ELF-1 (cell line): ENCODE measurements at places on chromosomes 11 and 22.

DNA sequence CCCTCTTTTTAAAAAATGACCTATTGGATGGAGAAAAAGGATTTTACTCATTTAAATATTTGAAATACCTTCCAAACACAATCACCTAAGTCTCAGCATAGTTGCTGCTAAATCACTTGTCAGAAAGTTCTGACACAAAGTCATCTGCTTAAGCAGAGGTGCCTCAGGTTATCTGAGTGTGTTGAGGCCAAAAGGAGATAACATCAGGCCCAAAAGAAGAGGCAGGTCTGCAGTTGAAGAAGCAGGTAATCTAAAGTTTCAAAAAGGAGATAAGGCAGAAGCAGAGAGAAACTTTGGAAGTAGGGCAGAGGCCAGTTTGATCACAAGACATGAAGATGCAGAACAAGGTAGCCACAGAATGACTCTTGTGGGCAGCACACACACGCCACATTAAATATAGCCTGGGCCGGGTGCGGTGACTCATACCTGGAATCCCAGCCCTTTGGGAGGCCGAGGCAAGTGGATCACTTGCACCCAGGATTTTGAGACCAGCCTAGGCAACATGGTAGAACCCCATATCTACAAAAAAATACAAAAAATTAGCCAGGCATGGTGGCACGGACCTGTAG lies 175.7 kb upstream of the API5 start:
- peak; percentile 11 for DNase-seq

GRCh38 chr11:13298765-13299164 lies 21.2 kb downstream of the BMAL1 start:
- no peak for DNase-seq

DNA sequence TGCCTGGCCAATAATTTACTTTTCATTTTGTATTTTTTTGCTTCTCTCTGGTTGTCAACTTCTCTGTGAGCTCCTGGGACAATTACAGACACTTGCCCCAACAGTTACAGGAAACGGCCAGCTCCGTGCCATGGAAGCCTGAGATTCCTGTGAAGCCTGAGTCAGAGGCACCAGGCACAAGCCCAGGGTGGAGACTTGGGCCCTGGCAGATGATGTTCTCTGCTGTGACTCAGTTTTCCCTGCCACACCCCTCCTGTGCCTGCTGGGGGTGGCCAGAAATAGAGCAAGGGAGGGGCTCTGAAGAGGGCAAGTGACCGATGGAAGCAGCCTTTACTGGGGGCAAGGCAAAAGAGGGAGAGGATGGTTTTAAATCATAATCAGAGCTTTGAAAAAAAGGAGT lies 4.9 kb downstream of the ATP5MGL start:
- DNase-seq, result no peak

- DNase-seq, result peak; percentile 92
Observed at GRCh38 chr11:14643697-14644225, at the start of gene PDE3B. Gene PDE3B, plus strand, starts transcription at chr11:14643804. Its CDS starts 272 bp downstream, at chr11:14644076.

DNA sequence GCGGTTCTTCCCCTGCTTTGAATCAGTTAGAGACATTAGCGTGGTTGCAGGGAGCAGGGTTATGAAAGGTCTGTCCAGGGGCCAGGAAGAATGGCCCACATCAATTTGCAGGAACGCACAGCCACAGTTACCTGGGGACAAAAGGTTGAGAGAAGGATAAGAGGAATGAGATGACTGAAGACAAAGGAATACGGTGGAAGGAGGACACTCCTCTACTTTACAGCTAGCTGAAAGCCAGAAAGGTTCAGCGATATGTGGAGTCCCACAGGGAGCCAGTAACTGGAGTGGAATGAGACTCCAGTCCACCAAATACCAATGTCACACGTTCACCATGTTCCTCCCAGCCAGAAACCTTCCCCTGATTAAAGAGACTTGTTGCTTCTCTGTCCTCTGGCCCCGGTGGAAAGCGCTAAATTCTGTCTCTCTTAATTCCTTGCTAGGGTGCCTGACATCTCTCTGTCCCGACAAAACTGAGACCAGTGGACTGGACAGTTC lies 10.7 kb downstream of the XNDC1N start:
- no peak for DNase-seq

GRCh38 chr11:60887556-60887955 lies 18.8 kb downstream of the PRPF19 start:
- peak; percentile 58 for DNase-seq
